ENCODE measurements at places on chromosomes 4 and X.

DNA sequence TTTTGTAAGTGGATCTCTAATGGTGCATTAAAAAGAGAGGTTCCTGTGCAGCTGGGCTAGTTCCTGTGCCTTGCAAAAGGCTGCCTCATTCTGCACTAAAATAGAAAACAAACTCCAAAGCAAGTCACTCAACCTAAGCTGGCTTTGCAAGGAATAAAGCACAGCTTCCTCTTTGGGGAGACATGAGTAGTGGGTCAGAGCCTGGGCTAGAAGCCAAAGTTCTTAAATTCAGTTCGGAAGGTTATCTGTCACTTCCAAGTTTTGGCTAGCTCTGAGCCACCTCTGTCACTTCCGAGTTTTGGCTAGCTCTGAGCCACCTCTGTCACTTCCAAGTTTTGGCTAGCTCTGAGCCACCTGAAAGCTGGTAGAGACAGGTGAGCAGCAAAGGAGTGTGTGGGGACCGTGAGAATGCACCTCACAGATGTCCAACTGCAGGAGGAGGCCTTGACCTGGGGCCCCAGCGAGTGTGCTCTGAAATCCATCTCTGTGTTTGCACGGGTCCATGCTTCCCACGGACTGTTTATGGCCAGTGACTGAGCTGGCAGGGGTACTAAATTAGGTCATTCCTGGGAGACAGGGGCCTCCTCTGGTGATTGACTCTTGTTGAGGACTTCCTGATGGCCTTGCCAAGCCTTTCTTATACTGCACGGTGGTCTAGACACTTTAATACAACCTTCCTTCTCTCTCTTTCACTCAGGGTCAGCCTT, 36.4 kb upstream of the MAMLD1 start:
- DNase-seq = no peak

- no peak for DNase-seq
Observed at GRCh38 chr4:38818441-38818976, 13.9 kb upstream of the TLR1 start.

- DNase-seq = no peak
Observed at GRCh38 chrX:28843817-28844216, 256.6 kb downstream of the IL1RAPL1 start.

DNA sequence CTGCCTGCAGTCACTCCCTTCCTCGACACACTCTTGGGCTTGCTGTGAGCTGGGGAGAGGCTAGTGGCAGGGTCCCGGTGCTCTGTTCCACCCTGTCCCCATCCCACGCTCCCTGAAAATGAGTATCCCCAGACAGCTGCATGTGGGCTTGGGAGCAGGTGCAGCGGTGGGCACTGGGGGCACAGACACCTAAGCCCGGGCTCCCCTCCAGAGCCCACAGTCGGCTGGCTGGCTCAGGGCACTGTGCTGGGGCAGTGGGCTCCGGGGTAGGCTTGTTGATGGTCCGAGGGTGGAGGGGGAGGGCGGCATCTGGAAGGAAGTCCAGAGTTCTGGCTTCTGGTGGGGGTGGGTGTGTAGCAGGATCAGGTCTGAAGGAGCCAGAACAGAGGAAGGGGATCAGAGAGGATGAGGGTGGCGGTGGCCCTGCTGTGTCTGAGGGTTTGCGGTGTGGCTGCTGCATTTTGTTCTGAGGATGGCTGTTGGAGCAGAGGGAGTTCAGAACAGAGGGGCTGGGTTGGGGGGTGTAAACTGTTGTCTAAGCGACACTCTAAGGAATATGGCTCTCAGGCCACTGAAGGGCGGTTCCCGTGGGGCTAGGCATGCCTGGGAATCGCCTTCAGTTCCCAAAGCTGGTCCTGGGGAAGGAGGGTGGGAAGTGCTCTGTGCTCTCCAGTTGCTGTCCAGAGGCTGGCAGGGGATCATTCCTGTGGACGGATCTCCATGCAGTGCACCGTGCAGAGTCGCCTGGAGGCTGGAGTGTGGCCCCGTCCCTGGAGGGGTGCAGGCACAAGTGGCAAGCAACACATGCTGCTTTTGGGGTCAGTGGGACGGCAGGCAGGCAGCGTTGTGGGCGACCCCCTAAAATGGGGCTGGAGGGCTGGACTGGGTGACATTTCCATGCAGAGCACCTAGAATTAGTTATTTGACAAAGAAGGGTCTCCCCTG, 114.0 kb downstream of the SORCS2 start:
- no peak for DNase-seq

DNA sequence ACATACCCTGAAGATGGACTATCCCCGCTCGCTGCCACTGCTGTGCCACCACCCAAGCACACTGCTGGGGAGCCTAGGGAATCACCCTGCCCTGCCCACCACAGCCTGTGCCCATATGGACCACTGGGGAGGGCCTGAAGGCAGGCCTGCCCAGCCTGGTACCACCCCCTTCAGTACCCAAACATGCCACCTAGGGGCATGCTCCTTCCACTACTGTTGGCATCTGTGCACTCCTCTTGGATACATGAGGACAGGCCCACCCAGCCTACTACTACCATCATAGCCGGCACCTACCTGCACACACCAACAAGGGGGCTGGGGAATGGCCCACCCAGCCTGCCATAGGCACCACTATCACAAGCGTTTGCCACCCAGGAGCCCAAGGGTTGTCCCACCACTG, 30.1 kb upstream of the PRDX4 start:
- no peak for DNase-seq

Data from cerebellar cortex (tissue), 1 donor.